ENCODE measurements at places on chromosomes 7 and 10.

- no peak for DNase-seq
These were observed 117.4 kb downstream of the RNLS start for GRCh38 chr10:88465765-88466164.

GRCh38 chr7:46003896-46004875 is 83.1 kb upstream of the IGFBP3 start:
- no peak for DNase-seq

- no peak for DNase-seq
These were observed 712.1 kb downstream of the PARD3 start for GRCh38 chr10:34102893-34103506.

DNA sequence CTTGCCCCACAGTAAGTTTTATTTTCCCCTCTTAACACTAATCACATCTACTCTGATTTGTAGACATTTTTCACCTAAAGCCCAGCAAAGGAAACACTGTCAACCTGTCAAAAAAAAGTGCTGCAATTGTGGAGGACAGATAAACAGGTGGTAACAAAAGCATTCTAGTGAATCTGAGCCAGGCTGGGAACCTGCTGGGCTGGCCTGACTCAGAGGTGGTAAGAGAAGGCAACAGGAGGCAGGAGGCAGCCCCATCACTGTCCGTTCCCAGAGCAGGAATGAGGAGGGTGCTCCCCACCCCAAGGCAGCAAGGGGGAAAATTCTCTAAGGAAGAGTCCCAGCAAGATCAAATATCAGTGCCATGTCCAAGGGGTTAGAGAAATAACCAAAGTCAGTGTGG is 19.5 kb upstream of the HERPUD2 start:
- no peak for DNase-seq

- no peak for DNase-seq
These were observed 247.7 kb downstream of the IPMK start for GRCh38 chr10:58019863-58020537.

- DNase-seq = no peak
These were observed 256.0 kb downstream of the AHR start for GRCh38 chr7:17554341-17555015.

GRCh38 chr7:75718390-75719031 is 20.2 kb downstream of the HIP1 start:
- DNase-seq = no peak

DNA sequence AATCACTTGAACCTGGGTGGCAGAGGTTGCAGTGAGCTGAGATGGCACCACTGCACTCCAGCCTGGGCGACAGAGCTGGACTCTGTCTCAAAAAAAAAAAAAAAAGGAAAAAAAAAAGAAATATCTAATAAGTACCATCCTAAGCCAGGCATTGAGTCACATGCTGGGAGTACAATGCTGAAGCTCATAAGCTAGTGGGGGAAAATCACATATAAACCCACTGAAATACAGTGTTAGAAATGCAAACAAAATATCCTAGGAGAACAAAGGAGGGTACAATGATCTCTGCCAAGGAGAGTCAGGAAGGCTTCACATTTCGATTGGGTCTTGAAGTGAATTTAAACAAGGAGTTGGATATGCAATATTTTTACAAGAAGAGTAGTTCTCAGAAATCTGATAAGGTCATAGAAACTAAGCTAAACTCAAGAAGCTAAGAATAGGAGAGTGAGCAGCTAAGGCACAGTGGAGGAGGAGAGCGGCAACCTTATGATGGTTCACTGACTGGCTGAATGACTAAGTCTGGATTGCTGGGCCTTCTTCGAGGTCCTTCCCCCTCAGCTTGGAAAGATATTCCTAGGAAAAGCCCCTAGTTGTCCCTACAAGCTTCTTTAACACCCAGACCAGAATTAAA is 115.5 kb downstream of the PHTF2 start:
- no peak for DNase-seq

DNA sequence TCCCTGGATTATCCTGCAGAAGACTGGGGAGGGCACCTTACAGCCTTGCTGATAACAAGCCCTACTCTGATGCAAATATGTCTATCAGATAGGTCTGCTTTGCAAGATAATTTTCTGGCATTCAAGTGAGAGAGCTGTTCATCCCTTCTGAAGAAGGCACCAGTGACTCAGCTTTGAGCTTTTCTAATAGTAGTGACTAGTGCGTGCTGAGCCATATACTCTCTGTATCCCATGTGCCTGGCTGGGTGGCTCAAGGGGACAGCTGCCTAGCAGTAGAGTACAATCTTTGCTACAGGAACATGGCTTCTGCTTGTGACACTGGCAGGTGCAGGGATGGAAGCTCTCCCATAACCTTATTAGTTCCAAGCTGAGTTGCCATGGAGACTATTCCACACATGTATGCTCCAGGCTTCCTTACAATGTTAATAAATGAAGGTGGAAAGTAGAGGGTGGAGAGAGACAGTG is 35.0 kb upstream of the ABCB4 start:
- DNase-seq = no peak

- DNase-seq = no peak
These were observed 201.0 kb downstream of the FRMD4A start for GRCh38 chr10:14129770-14130169.

DNA sequence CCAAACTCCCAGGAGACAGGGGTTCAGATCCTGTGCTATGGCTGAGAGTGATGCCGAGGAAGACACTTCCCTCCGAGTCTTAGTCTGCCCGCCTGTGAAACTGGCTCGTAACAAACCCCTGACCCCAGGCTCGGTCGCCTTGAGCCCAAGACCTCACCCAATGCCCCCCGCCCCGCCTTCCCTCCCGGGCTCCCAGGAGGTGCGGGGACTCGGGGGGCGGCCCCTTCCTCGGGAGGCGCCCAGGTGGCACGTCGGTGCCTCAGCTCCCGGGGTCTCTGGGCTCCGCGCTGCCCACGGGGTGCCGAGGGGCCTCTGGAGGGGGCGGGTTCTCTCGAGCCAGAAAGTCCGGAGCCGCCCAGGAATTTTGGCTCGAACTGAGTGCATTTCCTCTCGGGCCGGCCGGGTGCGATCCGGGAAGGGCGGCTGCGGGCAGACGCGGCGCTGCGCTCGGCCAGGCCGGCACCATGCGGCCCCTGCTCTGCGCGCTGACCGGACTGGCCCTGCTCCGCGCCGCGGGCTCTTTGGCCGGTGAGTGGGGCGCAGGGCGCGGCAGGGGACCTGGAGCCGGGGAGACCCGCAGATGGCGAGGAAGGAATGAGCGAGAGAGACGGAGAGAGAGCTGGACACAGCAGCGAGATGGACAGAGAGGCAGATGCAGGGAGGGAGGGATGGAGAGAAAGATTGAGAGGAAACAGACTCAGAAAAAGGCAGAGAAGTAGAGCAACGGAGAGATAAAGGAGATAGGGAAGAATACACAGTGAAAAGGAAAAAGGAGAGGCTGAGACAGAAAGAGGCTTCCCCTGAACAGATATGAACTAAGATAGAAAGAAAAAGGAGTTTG is at the start of gene PLAC9:
Gene PLAC9, plus strand, starts transcription at position 432 of the 841 bp plus-strand sequence. Its CDS starts 33 bp downstream, at position 465.
- no peak for DNase-seq

DNA sequence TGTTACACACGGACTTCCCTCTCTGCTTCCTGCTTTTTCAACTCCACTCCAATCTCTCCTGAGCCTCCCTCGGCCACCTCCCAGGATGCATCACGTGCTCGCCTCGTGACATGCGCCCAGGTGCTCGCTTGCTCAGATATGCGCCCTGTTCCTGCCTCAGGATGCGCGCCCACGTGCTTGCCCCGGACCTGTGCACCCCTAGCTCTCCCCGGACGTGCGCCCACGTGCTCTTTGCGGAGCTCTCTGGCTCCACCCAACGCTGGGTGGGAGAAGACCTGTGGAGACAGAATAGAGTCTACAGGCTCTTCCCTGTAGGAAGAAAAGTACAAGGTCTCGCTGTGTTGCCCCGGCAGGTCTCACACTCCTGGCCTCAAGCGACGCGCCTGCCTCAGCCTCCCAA is 23.1 kb downstream of the PARD3 start:
- DNase-seq = no peak

GRCh38 chr7:96303686-96304443 is 18.0 kb downstream of the SLC25A13 start:
- no peak for DNase-seq

- DNase-seq = no peak
These were observed 51.3 kb downstream of the IKZF1 start for GRCh38 chr7:50355817-50356178.

DNA sequence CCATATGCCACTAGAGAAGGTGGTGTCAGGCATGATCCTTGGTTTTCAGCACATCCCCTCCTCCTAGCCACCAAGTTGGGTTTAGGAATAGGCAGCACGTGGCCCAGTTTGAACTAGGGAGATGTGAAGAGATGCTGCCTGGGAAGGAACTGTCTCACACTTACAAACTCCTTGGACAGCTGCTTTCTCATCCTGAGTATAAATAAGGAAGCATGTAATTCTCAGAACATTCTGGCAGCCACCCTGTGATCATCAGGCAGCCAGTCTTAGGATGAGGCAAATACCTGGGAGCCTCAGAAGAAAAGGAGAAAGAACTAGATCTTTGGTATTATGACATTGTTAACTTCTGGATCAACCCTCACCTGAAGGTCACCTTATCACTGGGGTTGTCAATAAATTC is 21.3 kb upstream of the XPNPEP1 start:
- DNase-seq = no peak

- DNase-seq = no peak
These were observed 78.0 kb downstream of the MKI67 start for GRCh38 chr10:128047991-128048818.

DNA sequence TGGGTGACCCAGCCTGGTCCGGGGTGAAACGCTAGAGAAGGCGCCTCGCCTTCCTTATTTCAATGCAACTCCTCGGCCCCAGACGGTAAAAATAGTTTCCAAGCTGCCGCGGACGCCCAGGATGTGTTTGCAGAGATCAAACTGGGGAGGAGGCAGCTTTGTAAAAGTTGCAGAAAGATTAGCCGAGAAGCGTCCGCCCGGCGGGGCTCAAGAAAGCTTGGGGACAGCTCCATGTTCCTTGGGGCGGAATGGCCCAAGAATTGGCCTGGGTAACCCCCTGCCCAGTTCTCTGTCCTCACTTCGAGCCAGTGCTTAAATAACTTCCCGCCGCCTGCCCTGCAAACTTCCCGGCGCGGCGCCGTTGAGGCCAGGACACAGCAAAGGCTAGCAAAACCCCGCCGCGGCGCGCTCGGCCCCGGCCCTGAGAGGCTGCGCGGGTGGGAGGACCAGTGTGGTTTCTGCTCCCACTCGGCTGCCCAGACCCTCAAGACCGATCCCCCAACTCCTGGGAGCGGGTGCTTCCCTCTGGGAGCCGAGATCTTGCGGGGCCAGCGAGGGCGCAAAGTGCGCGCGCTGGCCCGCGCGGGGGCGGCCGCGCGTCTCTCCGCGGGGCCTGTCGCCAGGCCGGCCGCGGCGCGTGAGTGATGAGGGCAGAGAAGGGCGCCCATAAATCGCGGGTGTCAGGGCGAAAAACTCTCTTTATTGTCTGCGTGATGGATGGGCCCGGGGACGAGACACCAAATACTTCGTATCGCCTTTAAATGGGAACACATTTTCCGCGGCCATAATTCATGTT is 6.3 kb upstream of the ZNF503 start:
- no peak for DNase-seq

DNA sequence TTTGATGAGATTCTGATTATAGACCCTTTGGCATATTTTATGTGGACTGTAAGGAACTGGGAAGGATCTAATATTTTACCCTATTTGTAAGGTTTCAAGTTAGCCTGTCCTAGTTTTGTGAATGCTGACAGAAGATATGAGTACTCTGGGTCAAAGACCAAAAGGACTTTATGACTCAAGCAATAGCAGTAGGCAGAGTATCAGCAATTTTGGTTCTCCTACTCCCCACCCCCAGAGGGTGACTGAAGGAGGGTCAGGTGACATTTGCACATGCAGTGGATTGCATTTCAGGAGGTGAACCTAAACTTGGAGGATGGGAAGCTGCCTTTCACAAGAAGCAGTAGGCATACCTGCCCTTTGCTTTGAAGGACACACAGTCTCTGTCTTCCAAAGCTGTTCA is 84.0 kb upstream of the KLF6 start:
- no peak for DNase-seq

GRCh38 chr7:97075928-97076327 is 41.6 kb upstream of the SDHAF3 start:
- no peak for DNase-seq

GRCh38 chr10:51867956-51868355 is 168.6 kb upstream of the CSTF2T start:
- DNase-seq = no peak

GRCh38 chr7:155296788-155297516 is 726 bp upstream of the INSIG1 start:
- DNase-seq = peak; percentile 75

DNA sequence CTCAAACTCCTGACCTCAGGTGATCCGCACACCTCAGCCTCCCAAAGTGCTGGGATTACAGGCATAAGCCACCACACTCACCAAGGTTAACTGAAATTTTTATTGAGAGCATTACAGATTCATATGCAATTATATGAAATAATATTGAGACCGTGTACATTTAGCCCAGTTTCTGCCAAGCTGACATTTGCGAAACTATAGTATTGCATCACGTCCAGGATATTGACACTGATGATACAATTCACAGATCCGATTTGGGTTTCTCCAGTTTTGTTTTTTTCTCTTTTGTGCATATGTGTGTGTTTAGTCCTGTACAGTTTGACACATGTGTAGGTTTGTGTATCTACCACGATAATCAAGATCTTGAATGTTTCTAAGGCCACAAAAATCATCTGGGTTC is 627.9 kb upstream of the FOXK1 start:
- no peak for DNase-seq

GRCh38 chr10:88386204-88386788 is 196.8 kb downstream of the RNLS start:
- no peak for DNase-seq
